Esophagus mucosa (tissue), 1 donor: ENCODE measurements at places on chromosomes 2 and 18. TPM values are rescaled to one million over a fixed set of nuclear protein-coding genes. Genes with fewer than 3 reads are reported as not detected.

GRCh38 chr2:151299920-151300539, 10.6 kb upstream of the NMI start:
- no peak for ATAC-seq

The XDH gene
- total RNA-seq, result 39.7 TPM

The NOSTRIN gene
- total RNA-seq, result 3.6 TPM

DNA sequence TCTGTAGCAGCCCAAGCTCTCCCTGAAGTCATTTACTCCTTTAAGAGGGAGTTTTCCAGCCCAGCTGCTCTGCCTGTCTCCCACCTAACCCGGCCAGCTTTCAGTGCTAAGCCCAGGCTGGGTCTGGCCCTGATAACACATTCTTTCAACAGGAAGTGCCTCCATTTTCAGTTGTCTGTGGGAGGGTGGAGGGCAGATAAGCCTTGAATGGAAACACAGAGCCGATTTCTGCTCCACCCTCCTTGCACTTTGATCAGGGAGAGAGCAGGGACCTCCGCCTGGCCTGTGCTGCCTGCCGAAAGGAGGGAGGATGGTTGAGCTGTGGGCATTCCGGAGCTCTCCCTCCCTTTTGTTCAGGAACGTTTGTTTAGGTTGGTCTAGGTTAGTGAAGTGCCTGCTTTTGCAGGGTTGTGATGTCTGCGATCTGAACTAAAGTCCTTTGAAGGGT, 24.8 kb downstream of the GATA6 start:
- ATAC-seq, result no peak

DNA sequence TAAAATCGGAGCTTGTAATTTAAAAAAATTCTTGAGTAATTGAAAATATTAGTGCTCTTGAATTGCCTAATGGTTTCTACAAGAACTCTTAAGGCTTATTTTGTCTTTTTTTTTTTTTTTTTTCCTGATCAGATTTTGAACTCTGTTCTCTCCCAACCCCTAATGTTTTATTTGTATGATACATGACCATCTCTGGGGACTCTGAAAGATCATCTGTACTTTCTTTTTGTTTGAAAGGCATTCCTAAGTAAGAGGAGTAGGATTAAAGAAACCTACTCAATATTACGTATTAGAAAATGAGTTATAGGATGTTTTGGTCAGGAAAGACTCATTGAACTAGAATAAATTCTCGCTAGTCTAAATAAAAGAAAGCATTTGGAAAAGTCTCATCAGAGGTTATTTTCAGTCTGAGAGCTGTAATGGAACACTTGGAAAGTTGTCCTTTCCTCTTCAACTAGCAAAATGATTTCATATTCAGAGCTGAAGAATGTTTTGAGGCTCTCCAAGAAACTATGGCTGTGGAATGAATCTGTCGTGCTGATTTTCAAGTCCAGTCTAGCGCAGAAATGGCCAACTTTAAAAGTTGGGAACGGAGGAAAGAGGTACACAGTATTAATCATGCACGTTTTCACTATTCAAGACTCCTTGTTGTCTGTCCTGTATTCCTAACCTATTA, 182.7 kb downstream of the PRPF40A start:
- ATAC-seq, result no peak

DNA sequence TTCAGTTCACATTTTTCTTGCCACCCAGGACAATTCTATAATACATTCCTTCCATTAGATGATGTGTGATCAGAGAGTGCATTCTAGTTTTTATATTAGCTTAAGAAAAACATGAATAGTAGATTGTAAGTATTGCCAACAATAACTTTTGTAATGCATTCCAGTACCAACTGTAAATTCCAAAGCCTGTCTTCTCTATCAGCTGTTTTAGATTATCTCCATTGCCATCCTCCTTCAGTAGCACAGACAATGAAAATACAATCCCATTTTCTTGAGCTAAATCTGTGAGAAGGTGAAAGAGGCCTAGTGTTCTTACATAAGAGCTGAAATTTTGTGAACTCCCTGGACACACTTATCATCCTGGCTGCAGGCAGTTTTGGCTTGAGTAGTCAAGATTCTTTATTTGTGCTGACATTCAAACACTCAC, 103.9 kb downstream of the CCBE1 start:
- ATAC-seq, result no peak

The ARHGAP28 gene
- total RNA-seq, result 2.4 TPM
